ENCODE measurements at places on chromosomes 16 and 17.

DNA sequence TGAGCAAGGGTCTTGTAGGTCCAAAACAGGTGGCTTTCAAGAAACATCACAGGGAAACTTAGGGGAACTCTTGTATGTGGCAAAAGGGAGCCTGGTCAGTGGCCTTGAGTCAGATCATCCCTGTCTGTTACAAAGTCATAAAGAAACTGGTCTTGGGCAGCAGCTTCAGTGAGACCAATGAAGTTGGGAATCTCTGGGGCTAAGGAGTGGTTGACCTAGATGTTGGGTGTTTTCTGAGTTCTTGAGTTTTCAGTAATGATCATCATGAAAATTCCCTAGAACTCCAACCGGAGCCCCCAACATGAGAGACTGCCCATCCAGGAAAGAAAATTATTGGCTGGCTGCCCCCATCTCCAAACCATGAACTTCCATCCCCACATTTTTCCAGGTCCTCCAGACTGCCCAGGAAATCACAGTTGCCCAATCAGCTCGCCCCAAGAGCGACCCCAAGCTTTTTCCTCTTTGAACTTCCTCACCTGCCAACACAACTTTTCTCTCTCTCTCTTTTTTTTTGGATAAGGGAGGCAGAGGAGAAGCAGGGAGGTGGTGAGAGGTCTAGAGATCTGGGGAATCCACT lies 3.9 kb downstream of the CCR7 start:
- no peak for DNase-seq

- no peak for DNase-seq
Measured at GRCh38 chr16:11359370-11359769, 14.1 kb downstream of the RMI2 start.

- DNase-seq = peak; percentile 15
Measured at GRCh38 chr16:53159781-53160436, 105.1 kb downstream of the CHD9 start.

GRCh38 chr17:27469256-27469655 lies 13.0 kb downstream of the KSR1 start:
- DNase-seq = no peak

DNA sequence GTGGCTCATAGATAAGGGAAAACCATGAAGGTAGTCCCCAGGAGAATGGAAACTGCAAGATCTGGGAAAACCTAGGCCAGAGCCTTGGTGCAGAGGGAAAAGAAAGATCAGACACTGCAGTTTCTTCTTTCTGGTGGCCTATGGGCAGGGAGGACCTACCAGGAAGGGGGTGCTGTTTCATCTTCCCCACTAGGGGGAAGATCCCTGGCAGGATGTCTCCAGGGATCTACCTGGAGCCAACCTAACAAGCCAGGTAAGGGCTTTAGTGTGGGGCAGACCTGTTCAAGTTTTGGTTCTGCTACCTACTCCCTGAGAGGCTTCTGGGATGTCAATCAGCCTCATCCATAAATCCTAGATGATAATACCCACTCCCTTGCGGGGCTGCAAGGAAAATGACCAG lies 21.4 kb downstream of the TOM1L2 start:
- no peak for DNase-seq

GRCh38 chr16:73064212-73064993 lies 16.5 kb upstream of the ZFHX3 start:
- no peak for DNase-seq

GRCh38 chr16:3189869-3190268 lies 1.9 kb downstream of the OR1F1 start:
- no peak for DNase-seq

- no peak for DNase-seq
Measured at GRCh38 chr16:69319826-69320739, 8.9 kb downstream of the VPS4A start.

GRCh38 chr17:15432807-15433611 lies 34.4 kb downstream of the CDRT4 start:
- DNase-seq = no peak

- DNase-seq = no peak
Measured at GRCh38 chr17:48192321-48192731, 84.8 kb downstream of the SNX11 start.

DNA sequence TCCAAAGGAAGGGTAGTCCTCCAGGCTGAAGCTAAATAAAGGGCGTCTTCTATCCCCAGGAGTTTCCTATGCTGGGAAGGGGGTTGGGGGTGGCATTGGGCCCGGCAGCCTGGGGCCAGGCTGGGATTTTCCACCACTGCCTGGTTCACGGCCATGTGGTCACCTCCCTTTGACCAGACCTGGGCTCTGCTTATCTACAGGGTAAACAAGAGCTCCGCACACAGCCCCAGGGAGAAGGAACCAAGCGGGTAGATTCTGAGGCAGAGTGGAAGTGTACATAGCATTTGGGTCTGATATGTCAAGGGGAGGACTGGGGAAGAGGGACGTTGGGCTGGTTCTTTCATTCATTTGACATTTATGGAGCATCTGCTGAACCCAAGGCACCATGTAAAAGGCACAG lies 27.2 kb upstream of the TMEM220 start:
- peak; percentile 16 for DNase-seq

DNA sequence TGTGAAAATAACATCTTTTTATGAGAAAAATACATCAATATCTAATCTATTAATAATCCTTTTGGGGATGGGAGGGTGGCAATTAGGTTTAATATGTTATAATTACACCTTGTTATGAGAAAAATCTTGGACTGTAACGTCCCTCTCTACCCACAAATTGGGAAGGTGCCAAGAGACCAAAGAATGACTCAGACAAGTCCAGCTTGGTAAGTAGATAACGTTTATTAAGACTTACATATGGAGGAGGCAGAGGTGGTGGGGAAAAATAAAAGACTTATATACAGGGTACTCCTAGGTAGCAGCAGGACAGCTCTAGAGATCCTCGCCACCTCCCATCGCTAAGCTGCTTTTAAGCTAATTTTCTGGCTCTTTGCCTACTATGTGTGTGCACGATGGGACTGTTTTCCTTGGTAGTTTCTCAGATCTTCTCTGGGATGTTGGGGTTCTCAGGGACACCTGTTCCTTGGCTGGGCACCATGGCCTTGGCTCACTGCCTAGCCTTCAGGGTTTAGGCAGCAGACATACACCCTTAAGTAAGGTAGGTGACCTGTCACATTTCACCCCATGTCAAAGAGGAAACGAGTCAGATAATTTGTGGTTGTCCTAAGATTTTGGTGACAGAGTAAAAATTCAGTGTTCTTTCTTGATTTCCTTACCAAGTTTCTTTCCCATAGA lies 31.5 kb downstream of the RBL2 start:
- peak; percentile 27 for DNase-seq

- no peak for DNase-seq
Measured at GRCh38 chr16:85163278-85164112, 51.2 kb upstream of the CIBAR2 start.

- DNase-seq = no peak
Measured at GRCh38 chr16:13139661-13140241, 238.4 kb downstream of the SHISA9 start.

GRCh38 chr16:24525970-24526559 lies 13.3 kb upstream of the RBBP6 start:
- no peak for DNase-seq

- DNase-seq = no peak
Measured at GRCh38 chr17:64626827-64627226, 35.3 kb downstream of the SMURF2 start.
